ENCODE measurements at places on chromosomes 7 and 10.

GRCh38 chr10:61215246-61215645, 237.9 kb downstream of the TMEM26 start:
- no peak for DNase-seq

DNA sequence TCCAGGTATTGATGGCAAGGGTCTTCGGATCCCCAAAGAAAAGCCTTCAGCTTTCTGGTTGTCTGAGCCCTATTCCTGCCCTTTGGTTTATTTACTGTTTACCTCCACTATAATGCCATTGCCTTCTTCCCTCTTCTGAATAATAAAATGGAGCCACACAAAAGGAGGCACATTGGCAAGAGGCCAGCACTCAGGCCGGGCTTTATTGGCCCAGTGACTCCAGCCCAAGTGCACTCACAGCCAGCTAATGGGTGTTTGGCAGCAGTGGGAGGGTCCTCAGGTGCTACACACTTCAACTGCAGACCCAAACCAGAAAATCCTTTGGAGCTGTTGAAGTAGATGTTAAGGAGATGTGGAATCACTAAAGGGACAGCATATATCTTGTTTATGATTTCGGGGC, 336.0 kb downstream of the PLXNA4 start:
- DNase-seq: no peak

DNA sequence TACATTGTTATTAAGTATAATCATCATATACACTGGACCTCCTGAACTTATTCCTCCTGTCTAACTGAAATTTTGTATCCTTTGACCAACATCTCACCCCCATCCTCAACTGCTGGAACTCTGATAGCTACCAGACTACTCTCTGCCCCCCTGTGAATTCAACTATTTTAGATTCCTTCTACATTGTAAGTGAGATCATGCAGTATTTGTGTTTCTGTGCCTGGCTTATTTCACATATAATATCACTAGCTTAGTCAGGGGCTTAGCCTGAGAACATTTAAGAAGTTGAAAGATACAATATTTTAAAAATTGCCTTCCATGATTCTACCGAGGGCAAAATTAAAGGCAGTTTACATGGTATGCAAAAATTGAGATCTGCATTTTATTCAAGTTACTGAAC, 26.9 kb downstream of the STAMBPL1 start:
- DNase-seq: no peak

DNA sequence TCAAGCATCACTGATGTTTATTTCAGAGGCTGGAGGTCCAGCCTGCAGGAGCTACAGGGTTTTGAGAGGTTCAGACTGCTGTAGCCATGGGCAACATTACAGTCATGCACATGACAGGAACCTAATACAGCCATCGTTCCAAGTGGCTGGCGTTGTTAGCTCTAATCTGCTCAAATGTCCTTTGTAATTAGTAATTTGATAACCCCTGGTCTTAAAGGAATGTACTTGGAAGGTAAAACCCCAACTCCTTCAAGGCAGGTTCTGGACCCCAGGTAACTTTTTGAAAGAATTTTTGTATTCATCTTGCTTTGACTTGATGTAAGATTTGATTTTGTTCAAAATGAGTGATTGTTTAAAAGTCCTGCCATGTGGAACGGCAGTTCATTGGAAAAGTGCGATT, 34.7 kb upstream of the FOXI2 start:
- no peak for DNase-seq

DNA sequence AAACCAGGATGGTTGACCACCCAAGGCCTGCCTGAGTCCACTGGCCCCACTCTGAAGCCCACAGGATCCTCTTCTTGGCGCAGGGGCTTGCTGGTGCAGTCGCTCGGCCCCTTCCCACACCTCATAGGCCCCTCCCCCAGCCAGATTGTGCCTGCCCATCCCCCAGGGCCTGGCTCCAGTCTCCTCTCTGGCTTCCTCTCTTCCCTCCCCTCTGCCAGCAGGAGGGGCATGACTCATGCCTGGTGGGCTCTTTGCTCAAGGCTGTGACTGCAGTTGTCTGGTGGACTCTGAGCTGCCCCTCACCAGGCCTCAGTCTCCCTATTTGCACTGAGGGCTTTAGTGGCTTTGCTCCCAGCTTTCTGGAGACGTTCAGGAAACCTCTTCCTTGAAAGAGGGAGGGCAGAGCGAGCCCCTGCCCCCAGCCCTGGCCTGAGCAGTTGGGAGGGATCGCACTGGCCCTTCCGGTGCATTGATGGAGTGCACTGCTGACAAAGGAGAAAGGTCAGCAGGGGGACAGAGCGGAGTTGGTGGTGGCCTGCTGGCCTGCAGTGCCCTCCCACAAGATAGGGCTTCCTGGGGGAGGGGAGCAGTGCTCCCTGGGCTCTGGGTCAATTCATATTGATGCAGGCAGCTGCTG, 60.7 kb downstream of the ZMIZ1 start:
- DNase-seq: peak; percentile 52

DNA sequence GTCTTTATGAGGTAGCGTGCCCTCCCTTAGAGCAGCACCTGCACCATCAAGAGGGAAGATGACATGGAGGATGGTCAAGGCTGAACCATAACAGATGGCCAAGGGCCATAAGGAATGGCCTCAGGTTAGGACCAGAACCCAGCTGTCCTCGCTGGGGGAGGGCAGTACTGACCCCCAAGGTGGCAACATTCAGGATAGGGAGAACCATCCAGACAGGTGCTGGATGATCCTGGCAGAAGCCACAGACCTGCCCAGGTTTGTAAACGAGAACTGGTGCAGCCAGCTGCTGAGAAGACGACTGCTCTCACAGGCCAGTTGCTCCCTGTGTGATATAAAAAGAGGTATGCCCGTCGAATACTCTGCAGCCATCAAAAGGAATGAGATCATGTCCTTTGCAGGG, 320.4 kb downstream of the GLRX3 start:
- DNase-seq: no peak

DNA sequence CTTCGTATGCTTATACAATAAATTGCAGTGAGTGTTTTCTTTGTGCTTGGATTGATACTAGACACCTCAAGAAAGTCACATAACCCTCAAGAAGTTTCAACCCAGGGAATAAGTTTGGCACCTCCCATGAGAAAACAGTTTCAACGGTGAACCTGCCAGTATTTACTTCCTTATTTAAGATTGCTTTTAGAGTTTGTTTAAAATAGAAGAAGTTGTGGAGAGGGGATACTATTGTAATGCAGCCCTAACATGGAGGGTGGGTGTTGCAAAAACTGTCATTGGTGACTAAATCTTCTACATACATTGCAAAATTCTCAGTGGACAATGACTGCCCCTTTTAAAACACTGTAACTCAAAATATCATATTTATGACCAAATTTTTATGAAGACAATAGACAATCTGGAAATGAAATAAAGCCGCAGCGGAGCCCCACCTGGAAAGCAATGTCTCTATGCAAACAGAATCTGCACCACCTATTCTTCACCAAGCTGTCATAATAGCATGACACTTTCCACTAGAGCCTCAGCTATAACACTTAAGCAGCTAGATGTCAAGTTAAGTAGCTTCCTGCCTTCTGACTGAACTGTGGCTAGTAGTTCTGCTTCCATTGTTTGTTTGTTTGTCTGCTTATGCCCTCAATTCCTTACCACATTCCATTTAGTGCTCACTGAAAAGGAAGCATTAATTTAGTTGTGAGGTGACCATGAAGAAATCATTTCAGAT, 98.2 kb downstream of the MDFIC start:
- no peak for DNase-seq

DNA sequence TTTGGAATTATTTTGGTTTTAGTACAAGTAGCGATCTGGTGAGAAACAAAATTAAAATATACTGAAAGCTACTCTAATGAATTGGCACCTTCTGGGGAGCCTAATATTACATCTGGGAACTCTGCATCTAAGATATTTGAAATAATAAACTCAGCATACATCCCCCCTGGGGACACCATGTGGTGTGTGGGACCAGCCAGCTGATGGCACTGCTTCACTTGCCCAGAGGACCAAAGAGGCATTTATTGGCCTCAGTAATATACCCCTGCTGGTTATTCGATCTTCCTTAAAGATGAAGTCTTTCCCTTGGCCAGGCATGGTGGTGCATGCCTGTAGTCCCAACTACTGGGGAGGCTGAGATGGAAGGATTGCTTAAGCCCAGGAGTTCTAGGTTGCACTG, 195.1 kb upstream of the AUTS2 start:
- no peak for DNase-seq

- DNase-seq: no peak
Measured at GRCh38 chr7:136210079-136210478, 232.9 kb upstream of the MTPN start.

DNA sequence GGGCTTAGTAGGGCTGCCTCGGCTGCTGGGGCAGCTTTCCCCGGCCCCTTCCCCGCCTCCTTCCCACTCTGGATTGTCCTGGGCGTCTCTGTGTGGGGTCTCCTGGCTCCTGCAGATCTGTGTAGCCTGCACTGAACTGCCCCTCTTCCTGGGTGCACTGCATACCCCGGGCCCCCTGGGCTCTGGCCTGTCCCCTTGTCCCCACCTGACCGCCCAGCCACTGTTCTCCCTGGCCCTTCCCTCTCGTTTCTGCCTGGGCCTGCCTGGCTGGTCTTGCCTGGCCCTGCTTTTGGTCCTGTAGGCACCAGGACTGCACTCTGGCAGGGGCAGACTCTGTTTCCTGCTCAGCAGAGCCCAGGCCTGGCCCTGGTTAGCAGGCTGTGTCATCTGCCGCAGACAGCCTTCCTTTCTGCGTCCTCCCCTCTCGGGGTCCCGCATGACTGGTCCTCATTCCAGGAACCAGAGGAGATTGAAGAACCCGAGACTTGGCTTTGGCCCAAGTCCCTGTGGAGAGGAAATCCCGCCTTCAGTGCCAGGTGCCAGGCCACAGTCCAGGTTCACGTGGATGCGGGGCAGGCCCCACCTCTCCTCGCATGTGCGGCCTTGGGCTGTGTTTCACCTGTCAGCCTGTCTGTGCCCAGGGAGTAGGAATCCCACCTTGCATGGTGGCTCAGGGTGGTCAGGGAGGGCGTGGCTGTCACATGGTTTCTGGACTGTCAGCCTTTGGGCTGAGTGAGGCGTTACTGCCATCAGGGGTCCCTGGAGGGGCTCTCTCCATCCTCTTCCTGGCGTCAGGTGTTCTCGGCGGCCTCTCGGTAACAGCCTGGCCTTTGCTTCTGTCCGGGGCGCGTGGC, 9.2 kb downstream of the INPP5A start:
- DNase-seq: no peak

- DNase-seq: no peak
Measured at GRCh38 chr7:137968890-137969289, 33.0 kb downstream of the CREB3L2 start.

GRCh38 chr7:27156508-27156898, at the start of gene HOXA7:
TSS of gene HOXA7 (minus strand) at chr7:27156675. CDS start at chr7:27156545, 130 bp downstream.
- DNase-seq: no peak

DNA sequence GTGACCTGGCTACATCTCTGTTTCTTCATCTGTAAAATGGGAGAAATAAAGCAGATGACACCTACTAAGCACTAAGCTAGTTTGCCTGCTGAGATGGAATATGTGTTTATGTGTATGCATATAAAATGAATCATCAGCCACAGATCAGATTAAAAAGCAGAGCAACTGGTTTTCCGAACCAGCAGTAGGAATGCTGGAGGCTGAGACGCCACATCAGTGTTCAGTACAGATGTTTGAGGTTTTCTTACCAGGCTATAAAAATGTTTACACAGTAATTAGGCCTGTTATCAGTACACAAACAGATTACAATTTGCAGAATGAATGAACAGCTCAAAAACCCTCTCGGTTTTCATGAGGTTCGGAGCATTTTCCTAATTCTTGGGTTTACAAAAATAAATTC, 85.8 kb downstream of the CALN1 start:
- DNase-seq: no peak

DNA sequence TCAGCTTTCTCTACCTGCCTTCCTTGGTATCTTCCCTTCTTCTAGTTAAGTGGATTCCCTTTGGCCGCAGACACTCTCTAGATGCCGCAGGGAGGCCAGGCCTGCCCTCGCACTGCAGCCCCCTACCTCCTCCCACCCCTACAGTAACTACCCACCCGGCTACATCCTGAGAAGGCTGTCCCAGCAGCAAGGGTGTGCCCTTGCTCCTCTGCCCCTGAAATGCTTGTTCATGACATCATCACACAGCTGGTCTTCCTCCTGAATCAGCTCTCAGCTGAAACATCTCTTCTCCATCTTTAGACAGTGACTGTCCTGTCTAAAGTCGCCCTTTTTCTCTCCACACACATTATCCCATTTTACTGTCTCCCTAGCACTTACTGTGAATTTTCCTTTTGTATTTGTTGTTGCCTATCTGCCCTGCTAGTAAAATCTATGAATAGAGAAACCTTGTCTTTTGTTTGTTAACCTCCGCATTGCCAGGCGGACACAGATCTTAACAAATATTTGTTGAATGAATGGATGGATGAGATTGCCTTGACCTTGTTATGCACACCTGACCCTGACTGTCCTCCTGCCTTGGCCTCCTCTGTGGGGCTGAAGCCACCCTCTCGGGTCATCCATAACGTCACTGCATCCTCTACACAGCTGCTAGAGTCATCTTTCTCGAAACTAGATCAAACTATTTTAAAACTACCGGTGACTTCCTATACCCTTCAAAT, 108.9 kb upstream of the GATA3 start:
- no peak for DNase-seq
